Stimulated activated CD8-positive, alpha-beta memory T cell treated with anti-CD3 and anti-CD28 coated beads, Interleukin-7, amount 100 ng/mL, for 1 hour (primary cell): ENCODE measurements at places on chromosomes 5 and 9.
A peak's percentile ranks its signal among the peaks of the same experiment; 100 is the strongest.

GRCh38 chr9:87578625-87579024 lies 81.0 kb downstream of the DAPK1 start:
- no peak for DNase-seq

DNA sequence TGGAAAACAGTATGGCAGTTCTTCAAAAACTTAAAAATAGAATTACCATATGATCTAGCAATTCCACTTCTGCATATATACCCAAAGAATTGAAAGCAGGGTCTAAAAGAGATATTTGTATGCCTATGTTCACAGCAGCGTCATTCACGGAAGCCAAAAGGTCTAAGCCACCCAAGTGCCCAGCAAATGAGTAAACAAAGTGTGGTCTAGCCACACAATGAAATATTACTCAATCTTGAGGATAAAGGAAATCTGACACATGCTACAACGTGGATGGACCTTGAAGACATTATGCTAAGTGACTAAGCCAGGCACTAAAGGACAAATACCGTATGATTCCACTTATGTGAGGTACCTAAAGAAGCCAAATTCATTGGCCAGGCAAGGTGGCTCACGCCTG lies 11.1 kb upstream of the MED27 start:
- no peak for DNase-seq

- no peak for DNase-seq
These were observed 342.5 kb upstream of the MPDZ start for GRCh38 chr9:13621872-13622564.

DNA sequence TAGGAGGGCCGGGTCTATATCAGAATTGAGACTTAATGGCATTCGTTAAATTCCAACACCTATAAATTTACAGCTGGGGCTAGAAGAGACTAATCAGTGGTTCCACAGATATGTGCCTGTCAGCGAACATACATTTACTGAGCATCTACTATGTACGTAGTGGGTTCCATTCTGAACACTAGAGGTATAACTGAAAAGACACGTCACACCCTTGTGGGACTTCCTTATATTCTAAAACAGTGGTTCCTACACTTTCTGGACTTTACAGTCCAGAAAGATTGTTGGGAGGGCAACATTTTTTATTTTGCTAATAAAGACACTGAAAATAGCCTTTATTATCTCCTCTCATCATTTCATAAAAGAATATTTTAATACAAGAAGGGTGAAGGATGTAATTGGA lies 140.5 kb downstream of the SCAMP1 start:
- no peak for DNase-seq

GRCh38 chr5:177198738-177199137 lies 65.2 kb downstream of the NSD1 start:
- no peak for DNase-seq

DNA sequence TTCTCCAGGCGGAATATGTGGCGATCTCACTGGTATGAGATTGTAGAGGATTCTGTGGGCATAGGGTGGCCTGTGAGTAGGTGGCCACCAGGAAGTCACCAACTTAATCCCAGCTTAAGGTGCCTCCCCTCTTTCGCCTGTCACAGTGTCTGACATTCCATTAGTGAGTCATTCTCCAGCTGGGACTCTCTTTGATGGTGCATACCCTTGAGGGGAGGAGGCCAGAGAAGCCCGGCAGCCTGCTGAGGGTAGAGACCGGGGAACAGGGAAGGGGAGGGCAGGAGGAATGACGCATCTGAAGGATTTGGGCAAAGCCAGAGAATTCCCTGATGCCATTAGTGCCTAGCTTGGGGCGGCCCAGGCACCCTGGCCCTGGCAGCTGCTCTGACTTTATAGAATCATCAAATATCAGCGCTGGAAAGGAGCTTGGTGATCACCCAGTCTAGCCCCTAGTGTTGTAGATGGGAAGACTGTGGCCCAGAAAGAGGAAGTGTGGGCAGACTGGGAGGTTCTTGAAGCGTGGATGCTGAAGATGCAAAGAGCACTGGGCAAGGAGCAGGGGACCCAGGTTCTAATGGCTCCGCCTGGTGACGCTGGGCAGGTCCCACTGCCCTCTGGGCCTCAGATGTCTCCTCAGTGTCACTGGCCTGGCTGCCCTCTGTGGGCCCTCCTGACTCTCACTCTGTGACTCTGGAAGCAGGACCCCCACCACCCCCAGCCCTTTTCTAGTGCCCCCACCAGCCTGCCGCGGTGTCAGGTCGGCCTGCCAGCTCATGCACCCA lies 41.4 kb downstream of the DAB2IP start:
- DNase-seq, result no peak

DNA sequence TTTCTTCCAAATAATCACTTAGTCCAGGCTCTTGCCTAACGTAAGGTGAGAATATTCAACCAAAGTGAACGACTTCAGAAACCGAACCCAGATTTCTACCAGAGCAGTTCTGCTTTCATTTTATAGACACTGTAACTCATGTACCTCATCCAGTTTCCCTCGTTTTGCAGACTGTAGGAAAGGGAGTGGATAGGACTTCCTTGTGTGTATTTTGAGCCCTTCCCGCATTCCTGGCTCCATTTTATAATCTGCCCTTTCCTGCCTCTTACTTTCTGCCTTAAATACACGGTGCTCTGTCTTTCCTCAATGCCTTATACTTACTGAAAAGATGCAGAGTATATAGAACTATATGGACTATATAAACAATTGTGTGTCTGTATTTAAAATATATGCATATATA lies 20.8 kb downstream of the MINAR2 start:
- DNase-seq, result no peak

DNA sequence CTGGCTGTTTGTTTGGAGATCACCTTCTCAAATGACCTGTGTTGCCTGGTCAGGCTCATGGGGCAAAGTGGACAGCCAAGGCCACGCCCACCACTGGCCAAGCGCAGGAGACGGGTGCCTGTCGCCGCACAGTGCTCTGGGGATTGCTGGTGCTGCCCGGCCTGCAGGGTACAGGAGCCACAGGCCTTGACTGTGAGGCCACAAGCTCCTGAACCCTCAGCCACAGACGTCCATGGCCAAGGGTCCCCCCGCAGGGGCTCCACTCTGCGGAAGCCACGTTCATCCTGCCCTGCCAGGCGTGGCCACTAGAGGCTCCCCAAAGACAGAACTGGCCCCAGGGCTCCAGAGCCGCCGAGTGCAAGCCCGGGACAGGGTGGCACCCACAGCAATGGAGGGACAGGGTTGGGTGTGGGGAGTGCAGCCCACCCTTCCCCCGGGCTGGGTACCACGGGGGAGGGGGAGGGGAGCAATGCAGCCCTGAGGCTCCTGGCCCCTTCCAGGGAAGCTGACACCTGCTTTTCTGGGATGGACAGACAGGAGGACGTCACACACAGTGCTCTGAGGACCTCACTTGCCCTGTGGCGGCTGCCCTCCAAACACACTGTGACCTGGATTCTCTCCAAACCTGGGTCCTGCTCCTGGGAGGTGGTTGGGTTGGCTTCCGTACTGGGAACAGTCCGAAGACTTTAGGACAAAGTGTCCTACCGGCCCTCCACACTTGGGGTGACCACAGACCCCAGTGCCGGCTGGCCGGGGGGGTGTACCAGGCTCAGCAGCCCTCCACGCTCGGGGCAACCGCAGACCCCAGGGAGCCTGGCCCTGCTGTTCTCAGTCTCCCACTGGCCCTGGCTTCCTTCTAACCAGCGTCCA lies 21.5 kb downstream of the TPPP start:
- peak; percentile 41 for DNase-seq

GRCh38 chr5:127652952-127653611 lies 4.2 kb downstream of the CTXN3 start:
- DNase-seq, result no peak

- DNase-seq, result no peak
These were observed 305.1 kb downstream of the PSAT1 start for GRCh38 chr9:78601957-78602565.

GRCh38 chr5:151007430-151008209 lies 12.8 kb upstream of the GPX3 start:
- no peak for DNase-seq

GRCh38 chr5:122761115-122761514 lies 13.8 kb upstream of the SNX2 start:
- no peak for DNase-seq

DNA sequence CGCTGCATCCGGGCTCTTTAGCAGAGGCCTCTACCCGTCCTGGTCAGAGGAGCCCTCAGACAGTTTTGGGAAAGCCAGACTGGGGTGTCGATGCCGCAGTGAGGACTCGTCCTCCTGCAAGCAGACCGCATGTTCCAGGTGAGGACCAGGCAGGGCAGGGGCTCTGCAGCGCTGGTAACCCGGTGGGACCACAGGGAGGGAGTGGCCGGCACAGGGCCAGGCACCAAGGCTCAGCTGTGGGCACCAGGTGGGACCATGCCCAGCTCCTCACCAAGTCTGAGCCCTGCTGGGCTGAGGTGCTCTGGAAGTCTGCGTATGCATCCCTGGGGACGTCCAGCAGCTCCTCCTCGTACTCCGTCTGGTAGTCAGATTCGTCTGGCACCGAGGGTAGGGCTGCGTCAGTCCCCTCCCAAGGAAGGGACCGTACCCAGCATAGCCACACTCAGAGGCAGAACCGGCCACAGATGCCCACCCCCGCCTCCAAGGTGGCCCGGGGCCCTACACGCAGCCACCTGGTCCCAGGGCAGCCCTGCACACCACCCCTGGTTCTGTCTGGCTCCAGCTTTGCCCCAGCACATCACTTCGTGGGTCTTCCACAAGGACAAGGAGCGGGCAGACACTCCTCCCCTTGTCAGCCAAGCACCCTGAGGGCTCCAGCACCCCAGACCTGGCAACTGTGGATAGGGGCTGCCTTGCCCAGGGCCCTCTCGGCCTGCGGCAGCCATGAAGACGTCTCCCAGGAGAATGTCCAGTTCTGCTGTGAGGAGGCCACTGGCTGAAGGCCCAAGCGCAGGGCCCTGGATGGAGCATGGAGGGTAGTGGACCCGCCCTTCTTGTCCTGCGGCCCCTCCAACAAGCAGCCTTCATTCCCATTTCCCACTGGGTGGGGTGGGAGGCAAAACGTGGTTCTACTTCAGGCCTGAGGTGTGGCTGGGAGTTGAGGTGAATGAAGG lies 1.5 kb upstream of the NSMF start:
- DNase-seq, result no peak

GRCh38 chr9:75002422-75003023 lies 25.6 kb downstream of the CARNMT1 start:
- no peak for DNase-seq

DNA sequence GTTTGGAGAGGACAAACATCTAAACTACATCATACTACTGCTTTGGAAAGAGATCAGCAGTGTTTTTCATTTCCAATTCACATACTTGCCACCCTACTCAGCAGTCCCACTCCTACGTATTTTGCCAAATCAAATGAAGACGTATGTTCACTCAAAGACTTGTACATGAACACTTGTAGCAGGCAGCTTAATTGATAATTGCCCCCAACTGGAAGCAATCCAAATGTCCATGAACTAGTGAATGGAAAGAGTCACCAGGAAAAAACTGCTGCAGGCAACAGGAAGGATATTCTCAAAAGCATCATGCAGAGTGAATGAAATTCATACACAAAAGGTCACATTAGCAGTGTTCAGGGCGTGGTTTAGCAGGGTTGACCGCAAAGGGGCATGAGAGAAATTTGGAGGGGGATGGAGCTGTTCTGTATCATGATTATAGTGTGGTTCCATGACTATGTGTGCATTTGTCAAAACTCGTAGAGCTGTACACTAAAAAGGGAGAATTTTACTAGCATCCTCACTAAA lies 38.8 kb downstream of the PAEP start:
- no peak for DNase-seq

DNA sequence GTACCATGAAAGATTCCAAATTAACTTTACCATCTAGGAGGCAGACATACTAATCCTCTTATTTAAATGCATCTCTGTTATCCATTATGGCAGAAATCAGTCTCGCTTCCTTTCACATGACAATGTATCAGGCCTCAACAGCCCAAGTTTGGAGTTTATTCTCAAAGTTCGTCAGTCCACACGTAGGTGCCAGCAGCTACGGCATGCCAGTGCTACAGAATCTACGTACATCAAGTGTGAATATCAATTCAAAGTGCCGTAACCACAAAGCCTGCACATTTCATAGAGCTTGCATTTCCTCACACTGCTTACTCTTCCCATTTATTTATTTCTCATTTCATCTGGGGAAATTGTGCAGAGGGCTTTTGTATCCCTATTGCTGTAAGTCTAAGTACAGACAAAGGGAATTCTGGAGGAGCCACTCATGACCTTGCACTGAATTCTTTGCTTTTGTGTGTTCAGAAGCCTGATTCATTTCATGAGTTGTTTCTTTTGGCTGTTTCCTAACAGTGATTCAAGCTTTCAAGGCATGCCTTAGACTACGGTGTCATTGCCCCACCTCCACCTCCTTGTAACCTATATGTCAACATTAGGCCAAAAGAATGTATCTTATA lies 10.0 kb downstream of the ENC1 start:
- DNase-seq, result no peak

DNA sequence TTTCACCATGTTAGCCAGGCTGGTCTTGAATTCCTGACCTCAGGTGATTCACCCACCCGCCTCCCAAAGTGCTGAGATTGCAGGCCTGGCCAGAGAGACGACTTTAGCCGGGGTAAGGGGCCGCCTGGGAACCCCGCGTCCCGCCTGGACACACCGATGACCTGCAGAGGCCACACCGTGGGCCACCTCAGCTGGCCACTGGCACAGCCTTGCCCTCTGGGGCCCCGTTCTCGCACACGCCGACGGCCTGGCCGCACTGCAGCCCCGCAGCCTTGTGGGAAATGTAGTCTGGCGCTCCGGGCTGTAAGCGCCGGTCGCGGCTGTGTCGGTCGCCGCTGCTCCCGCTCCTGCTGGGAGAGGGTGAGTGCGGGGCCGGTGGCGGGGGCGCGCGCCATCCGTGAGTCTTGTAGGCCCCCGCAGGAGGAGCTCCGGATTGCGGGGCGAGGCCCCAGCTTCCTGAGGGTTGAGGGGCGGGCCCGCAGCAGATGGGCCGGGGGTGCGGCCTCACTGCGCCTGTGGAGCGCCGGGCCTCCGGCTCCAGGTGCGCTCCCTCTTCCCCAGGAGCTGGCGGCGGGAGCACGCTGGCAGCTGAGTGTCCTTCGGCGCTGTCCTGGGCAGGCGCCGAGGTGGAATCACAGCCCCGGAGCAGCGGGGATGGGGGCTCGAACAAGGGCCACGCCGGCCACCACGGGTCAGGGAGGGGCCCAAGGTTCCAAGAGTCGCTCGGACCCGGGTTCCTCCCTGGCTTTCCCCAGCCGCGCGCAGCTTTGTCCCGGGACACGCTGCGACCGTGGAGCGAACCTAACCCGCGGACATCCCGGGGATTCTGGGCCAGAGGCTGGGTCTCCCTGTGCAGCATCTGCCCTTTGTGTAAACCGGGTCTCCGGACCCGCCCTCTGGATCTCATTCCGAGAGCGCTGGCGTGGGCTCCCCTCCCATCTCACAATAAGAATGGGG lies at the start of gene ZFP2:
ZFP2 (plus strand) TSS at position 299 of the 957 bp plus-strand sequence. CDS start 35,401 bp downstream, outside the sequence.
- DNase-seq, result no peak

DNA sequence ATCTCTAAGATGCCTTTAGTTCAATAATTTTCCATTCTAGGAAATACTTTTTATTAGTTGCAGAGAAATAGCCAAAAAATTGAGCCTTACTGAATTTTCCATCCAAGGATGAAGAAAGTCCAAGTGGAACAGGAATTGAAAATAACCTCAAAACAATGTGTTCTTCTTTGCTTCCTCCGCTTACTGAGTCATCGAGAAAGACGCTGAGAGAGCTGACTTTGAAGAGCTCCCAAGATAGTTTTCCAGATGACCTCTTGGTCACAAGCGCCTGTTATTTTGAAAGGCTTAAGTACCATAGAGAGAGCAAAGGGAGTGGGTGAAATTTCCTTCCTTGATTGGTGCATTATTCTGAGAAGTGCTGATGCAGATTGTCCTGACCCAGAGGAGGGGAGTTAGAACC lies 253.5 kb upstream of the ATP10B start:
- DNase-seq, result no peak
